ENCODE measurements at places on chromosomes 11 and 22. TPM values are rescaled to one million over a fixed set of nuclear protein-coding genes. Genes with fewer than 3 reads are reported as not detected.

DNA sequence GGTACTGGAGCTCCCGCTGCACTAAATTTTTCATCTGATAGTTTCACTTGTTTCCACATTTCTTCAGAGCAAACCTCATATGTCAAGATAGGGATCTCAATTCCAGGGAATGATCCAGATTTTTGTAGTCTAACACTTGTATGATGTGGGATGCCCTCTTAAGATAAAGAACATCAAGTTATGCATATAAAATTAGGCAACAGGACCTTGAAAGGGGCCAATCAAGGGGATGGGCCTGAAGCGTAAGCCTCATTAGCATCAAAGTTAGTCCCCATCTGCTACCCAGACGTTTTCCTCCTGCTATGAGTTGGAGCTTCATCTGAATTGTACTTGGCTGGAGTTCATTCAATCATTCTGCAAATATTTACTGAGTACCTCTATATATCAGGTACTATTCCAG is 17.5 kb downstream of the PDGFD start:
- DNase-seq: no peak

DNA sequence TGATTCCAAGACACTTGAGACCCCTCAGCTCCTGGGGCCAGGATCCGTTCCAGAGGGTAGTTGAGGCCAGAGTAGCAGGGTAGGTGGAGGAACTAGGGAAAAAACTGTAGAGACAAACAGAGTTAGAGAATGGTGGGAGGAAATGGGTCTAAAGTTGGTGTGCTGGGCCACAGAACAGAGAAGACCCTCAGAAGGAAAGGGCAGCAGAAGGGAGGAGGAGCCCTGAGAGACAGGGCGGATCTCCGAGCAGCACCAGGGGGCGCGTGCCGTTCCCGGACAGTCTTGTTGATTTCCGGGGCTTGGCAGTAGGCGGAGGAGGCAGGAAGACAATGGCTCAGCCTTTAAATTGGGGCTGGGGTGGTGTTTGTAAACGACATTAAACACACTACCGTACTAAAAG is 2.4 kb upstream of the CECR2 start:
- no peak for DNase-seq

GRCh38 chr11:35617687-35618496 is at the start of gene FJX1:
Gene FJX1, plus strand, starts transcription at chr11:35618460. Its CDS starts 177 bp downstream, at chr11:35618637.
- DNase-seq: peak; percentile 6

DNA sequence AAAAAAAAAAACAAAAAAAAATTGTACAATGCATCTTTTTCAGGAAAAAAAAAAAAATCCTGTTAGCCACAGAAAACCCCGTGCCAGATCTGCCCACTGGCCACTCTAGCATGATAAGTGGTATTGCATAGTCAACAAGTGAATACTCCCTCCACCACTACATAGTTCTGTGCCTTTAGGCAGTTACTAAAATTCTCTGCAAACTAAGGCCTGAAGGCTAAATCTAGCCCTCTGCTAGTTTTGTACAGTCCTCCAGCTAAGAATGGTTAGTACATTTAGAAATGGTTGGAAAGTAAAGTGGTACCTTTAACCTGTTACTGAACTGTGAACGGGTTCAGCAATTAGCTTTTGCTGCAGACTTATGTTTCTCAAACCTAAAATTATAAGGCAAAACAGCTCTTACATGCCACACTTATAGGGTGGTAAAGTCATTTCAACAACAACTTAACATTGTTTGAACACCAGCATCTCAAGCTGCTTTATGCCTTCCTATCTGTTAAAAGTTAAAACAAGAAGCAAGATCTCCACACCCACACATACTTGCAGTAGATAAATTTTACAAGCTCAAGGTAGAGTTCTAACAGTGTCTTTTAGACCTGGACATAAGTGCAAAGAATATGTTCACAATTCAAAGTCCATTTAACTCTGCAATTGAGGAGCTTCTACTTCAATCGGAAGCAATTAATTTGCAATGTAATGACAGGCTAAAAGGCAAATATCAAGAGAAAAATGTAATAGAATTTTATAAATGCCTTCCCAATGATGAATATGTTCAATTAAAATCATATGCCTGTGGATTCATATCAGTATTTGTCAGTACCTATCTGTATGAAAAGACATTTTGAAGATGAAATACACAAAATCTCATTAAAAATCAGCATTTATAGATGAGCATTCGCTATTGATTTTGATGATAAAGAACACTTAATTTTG is 7.3 kb downstream of the C11orf71 start:
- no peak for DNase-seq

DNA sequence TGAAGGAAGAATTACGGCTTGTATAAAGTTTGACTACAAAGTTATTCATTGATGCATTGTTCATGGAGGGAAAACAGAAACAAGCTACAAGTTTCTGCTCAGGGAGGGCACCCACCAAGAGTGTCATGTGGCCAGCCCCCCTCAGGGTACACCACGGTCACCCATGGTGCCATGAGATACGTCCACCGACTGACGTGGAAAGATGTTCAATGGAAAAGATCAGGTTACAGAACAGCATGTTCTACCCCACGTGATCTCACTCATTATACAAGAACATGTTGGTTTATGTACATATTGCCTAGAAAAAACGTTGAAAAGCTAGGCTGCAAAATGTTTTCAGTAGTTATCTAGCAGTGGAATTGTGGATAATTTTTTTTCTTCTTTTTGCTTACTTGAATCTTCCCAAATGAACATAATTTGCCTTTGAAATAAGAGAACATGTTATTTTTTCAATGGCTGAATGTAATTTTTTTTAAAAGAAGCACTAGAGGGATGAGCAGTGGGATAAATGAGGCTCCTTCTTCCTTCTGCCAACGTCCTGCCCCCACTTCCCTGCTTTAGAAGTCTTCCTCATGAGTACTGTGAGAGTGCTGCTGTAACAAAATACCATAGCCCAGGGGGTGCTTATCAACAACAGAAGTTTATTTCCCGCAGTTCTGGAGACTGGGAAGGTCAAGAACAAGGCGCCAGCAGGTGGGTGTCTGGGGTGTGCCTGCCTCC is 22.5 kb downstream of the RCN1 start:
- DNase-seq: no peak

GRCh38 chr22:24695060-24695459 is 79.5 kb downstream of the PIWIL3 start:
- no peak for DNase-seq

DNA sequence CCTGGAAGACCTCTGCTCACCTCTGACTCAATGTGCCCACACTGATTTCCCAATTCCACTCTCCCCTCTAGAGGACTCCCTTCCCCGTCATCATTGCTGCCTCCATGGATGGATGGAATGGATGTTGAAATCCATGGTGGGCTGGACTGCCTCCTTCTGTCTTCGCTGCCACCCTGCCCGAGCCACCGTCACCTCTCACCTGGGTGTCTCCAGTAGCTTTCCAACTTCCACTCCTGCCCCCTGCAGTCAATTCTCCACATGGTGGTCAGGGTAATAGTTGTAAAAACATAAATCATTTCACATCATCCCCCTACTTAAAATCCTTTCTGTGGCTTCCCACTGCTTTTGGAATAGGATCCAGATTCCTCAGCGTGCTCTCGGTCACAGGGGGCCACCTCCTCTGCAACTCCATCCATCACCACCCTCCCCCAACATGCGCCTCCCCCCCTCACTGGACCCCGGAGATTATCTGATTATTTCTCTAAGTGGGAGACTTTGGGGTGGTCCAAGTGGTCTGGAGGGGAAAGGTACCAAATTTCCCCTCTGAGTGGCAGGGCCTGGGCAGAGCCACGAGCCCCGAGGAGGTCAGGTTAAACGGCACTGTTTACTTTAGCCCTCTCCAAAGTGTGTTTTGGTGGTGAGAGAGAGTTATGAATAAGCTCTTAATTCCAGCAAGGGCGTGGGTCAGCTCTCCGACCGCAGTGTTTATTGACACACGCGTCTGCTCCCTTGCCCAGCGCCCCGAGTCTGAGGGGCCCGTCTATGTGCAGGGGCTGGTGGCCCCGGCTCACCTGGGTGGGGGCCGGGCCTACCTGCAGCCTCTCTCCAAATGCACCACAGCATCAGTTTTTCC is 313.7 kb downstream of the MN1 start:
- no peak for DNase-seq

GRCh38 chr22:26548984-26549383 is 36.7 kb upstream of the TFIP11 start:
- DNase-seq: no peak

DNA sequence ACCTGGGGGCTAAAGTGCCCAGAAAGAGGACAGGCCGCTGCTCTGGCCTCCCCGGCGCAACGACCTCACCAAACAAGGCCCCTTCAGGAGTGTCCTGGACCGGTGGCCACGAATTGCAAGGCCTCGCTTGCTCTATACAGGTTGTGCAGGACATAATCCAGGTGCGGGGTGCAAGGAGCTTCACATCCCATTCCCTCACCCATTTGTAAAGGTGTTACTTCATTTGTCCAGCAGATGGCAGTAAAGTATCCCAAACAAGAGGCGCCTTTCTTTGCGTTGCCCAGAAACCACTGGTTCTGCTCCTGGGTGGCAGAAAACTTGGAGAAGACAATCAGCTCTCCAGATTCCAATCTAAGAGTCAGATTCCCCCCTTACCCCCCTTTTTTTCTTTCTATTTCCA is 35.9 kb upstream of the PRDM11 start:
- peak; percentile 42 for DNase-seq

GRCh38 chr11:73072935-73073481 is 69.1 kb downstream of the FCHSD2 start:
- DNase-seq: no peak

GRCh38 chr11:32549611-32550187 is 33.9 kb upstream of the EIF3M start:
- DNase-seq: no peak

DNA sequence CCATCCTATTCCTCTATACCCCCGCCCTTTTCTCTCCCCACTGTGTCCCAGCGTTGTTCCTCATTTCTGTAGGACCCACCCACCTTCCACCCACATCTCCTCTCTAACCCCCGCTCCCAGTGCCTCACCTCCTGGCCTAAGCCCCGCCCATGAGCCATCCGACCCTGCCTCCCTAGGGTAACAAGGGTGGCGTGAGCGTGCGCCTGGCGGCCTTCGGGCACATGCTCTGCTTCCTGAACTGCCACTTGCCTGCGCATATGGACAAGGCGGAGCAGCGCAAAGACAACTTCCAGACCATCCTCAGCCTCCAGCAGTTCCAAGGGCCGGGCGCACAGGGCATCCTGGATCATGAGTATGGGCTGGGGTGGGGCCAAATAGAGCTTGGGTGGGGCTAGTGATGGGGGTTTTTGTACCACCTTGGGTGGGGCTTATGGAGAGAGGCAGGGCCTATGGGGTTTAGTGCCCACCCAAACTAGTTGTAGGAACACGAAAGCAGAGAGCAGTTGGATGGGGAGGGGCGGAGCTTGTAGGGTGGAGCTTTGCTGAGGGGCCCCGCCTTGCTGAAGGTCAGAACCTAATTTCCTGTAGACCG is 4.5 kb downstream of the INPP5J start:
- no peak for DNase-seq

DNA sequence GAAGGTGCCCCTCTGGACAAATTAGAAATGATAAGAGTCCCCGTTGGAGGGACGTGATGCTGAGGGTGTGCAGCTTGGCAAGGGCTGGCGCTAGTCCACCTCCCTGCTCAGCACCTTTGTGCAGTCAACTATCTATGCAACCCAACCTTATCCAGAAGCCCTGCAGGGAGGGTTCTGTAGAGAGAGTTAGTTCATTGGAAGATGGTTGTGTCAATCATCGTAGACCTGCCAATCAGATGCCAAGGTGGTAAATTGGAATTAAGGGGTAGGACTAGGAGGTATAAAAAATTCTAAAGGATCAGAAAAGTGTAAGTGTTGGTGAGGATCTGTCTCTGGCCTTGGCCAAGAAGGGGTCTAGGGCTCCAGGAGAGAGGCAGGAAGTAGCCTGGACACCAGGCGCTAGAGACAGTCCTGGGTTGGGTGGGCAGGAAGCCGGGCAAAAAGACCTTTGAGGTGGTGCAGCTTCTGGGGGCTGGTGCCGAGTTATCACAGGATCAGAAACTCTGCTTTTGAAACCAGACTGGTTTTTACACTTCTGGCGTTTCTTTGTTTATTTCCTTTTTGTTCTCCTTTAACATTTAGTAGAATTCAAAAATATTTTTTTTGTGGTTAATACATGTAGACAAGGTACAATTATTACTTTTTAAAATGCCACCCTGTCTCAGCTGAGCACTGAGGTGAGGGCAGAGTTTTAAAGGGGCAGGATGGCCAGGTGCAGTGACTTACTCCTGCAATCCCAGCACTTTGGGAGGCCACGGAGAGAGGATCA is 1.6 kb downstream of the C1QTNF6 start:
- peak; percentile 68 for DNase-seq

Gene GGA1
- 20.3 TPM for polyA plus RNA-seq

DNA sequence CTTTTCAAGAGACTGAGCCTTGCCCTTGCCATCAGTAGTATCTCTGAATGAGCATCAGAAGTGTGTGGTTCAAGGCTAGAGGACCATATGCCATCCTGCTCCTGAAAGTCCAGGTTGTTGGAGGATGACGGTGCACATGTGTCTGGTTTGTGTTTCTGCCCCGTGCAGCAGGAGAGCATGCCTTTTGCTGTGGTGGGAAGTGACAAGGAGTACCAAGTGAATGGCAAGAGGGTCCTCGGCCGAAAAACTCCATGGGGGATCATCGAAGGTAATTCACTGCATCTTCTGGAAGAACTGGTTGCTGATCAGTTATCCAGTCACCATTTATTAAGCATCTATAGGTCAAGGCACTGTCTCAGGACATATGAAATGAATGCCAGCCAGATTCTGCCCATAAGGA is 6.1 kb upstream of the WBP2NL start:
- no peak for DNase-seq

Gene NELL1
- polyA plus RNA-seq: not detected

DNA sequence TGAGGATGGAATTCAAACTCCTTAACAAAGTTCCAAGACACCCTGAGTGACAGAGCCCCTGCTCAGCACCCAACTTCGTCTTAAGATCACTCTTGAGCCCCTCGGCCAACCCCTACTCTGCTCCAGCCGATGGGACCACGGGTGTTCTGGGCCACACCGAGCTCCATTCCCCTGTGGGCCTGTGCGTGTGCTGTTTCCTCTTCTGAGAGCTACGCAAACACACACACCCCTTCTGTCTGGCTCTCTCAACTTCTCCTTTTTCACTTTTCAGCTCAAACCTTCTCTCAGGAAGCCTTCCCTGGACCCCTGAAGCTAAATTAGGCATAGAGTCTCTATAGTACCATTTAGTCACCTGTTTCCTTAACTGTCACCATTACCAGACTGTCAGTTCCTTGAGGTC is 37.5 kb upstream of the NNMT start:
- DNase-seq: no peak

- DNase-seq: no peak
Measured at GRCh38 chr11:1498262-1498661, 11.7 kb upstream of the MOB2 start.

- no peak for DNase-seq
Measured at GRCh38 chr11:13206086-13206640, 71.4 kb upstream of the BMAL1 start.

DNA sequence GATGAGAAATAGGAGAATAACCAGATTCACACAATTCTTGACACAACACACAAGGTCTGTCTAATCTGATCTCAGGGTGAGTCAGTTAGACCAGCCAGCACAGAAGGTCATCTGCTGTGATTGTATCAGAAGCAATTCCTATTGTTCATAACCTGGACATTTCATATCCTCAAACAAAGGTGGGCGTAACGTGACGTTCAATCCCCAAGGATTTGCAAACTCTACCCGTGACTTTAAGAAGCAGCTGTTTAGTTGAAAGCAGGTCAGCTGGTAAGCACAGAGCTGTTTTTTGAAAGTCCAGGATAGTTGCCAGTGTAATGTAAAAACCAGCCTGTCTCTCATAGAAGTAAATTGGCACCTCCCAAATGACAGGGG is 385.1 kb downstream of the DCDC1 start:
- DNase-seq: no peak

- no peak for DNase-seq
Measured at GRCh38 chr11:117808784-117809183, 11.8 kb upstream of the DSCAML1 start.

Data from naive thymus-derived CD8-positive, alpha-beta T cell (primary cell).